Bronchial smooth muscle cell (primary cell): ENCODE measurements at places on chromosomes 2 and 18. TPM values are rescaled to one million over a fixed set of nuclear protein-coding genes. Genes with fewer than 3 reads are reported as not detected.

Gene CRYBA2
- total RNA-seq: not detected in 2 replicates

Gene RSAD2
- total RNA-seq: under 0.01 and 0.47 TPM in 2 replicates

Gene MDH1B
- 3.2 TPM in 2 replicates for total RNA-seq

Gene RESP18
- total RNA-seq: not detected in 2 replicates

Gene UGT1A4
- total RNA-seq: under 0.01 TPM in 1 of 2 replicates, not detected in the other

Gene SDC1
- 8.0 and 34.2 TPM in 2 replicates for total RNA-seq

Gene KIAA2012
- total RNA-seq: not detected in 2 replicates

Gene PDE11A
- total RNA-seq: under 0.01 and 0.09 TPM in 2 replicates

Gene CHN1
- total RNA-seq: 8.1 and 19.1 TPM in 2 replicates

Gene FAM228A
- 0.09 and 0.47 TPM in 2 replicates for total RNA-seq

Gene HMSD
- total RNA-seq: not detected in 2 replicates

Gene CFAP210
- 0.17 TPM in 1 of 2 replicates, not detected in the other for total RNA-seq

Gene PLB1
- total RNA-seq: 2.5 and 3.9 TPM in 2 replicates

Gene PID1
- total RNA-seq: 38.8 and 47.7 TPM in 2 replicates

Gene GCG
- total RNA-seq: not detected in 2 replicates

Gene TNFAIP6
- total RNA-seq: 37.2 and 86.0 TPM in 2 replicates

Gene LAMA3
- total RNA-seq: 4.9 and 11.2 TPM in 2 replicates

Gene CFAP221
- total RNA-seq: not detected in 2 replicates

Gene ERBB4
- total RNA-seq: 0.32 TPM in 1 of 2 replicates, not detected in the other

Gene HOXD8
- total RNA-seq: not detected in 2 replicates

Gene CNGA3
- 0.16 TPM in 1 of 2 replicates, not detected in the other for total RNA-seq

Gene ACTR3
- 120 and 240 TPM in 2 replicates for total RNA-seq

Gene STEAP3
- 6.1 and 15.4 TPM in 2 replicates for total RNA-seq

Gene SFTPB
- total RNA-seq: 0.17 TPM in 1 of 2 replicates, not detected in the other

Gene GPR17
- total RNA-seq: not detected in 2 replicates

Gene PREB
- 40.7 TPM in 2 replicates for total RNA-seq

Gene PAX8
- 0.43 and 0.79 TPM in 2 replicates for total RNA-seq

Gene CHRNA1
- total RNA-seq: not detected in 2 replicates
